Activated CD4-positive, alpha-beta T cell treated with anti-CD3 and anti-CD28 coated beads for 48 hours (primary cell): ENCODE measurements at places on chromosomes 11 and 22.

DNA sequence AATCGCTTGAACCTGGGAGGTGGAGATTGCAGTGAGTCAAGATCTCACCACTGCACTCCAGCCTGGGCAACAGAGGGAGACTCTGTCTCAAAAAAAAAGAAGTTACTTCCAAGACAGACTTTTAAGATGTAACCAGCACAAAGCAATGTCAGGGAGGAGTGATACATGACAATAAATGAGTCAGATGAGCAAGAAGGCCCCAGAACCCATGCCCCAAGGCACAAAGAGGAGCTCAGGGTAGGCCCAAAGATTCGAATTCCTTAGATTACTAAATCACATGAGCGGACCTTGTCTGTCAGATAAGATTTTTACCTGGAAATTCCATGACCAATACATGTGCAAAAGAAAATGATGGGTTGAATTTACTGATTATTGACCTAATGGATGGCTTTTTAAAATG, 10.5 kb upstream of the JHY start:
- DNase-seq: no peak

- DNase-seq: no peak
Observed at GRCh38 chr11:36142439-36142838, 146.8 kb downstream of the COMMD9 start.

- DNase-seq: no peak
Observed at GRCh38 chr11:120281143-120281795, 41.3 kb downstream of the POU2F3 start.

- no peak for DNase-seq
Observed at GRCh38 chr11:128210148-128210940, 377.0 kb downstream of the ETS1 start.

- no peak for DNase-seq
Observed at GRCh38 chr11:69650081-69650831, 9.3 kb downstream of the CCND1 start.

DNA sequence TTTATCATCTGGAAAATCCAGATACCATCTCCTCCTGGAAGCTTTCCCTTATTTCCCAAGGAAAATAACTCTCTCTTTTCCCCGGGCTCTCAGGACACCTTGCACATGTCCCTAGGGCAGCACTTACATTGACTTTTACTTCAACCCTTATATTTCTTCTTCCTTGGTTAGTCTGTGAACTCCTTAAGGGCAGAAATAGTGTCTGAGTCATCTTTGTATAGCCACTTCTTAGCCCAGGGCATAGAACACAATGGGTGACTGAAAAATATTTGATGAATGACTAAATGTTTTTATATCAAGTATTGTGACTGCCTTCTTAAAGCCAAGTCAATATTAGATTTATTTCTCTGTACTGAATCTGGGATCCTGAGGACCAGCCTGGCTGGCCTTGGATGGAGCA, 45.4 kb upstream of the MYOD1 start:
- no peak for DNase-seq

GRCh38 chr11:11615086-11615485, 6.7 kb downstream of the GALNT18 start:
- DNase-seq: no peak

- DNase-seq: no peak
Observed at GRCh38 chr11:107732689-107733051, 20.8 kb upstream of the SLN start.

GRCh38 chr11:121576531-121576930, 123.8 kb upstream of the SORL1-AS1 start:
- no peak for DNase-seq

DNA sequence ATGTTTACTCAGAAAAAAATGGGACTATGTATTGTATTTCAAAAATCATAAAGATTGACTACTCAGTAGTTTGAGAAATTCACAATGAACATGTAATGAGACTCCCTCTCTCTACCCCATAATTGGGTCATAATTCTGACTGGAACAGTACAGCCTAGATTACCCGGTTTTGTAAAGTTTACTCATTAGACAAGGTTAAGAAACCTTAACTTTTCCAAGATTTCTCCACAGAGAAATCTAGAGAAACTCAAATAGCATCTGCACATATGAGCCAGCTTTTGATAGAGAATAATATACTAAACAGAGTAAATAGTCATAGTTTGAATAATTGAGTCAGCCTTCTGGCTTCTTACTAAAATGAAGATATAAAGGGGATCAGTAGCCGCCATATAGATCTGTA, 331.1 kb upstream of the MPPED2 start:
- DNase-seq: no peak

- DNase-seq: no peak
Observed at GRCh38 chr11:74695705-74696280, 35.4 kb downstream of the CHRDL2 start.

DNA sequence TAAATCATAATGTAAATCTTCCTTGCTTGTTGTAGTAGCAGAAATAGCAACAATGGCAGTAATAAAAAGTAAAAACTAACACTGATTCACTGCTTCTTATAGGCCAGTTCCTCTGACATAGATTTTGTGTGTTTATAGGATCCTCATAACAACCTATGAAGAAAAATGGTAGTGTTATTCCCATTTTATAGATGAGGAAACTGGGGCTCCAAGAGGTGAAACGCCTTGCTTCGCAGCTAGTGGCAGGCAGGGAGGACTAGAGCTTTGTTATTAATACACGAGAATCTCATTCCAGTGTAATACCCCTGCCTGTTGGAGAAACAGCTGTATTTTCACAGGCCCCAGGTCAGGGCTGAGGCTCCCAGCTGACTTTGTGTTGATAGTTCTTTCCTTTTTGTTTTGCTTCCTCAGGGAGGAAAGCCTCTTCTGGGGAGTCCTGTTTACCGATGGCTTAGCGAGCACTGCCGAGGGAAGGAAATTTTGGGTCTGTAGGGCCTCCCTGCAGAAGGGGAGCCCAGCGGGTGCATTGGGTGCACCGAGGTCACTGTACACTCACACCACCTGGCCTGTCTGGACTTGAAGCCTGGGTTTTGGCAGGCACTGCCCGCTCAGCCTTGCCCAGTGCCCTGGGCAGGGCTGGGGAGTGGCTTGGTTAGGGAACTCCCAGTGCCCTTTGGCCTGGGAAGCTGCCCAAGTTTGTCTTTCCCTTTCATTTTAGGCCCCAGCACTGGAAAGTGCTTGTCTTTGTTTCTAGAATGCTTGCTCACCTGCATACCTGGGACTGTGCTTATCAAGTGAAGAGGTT, 13.5 kb downstream of the KIAA1671 start:
- DNase-seq: no peak

DNA sequence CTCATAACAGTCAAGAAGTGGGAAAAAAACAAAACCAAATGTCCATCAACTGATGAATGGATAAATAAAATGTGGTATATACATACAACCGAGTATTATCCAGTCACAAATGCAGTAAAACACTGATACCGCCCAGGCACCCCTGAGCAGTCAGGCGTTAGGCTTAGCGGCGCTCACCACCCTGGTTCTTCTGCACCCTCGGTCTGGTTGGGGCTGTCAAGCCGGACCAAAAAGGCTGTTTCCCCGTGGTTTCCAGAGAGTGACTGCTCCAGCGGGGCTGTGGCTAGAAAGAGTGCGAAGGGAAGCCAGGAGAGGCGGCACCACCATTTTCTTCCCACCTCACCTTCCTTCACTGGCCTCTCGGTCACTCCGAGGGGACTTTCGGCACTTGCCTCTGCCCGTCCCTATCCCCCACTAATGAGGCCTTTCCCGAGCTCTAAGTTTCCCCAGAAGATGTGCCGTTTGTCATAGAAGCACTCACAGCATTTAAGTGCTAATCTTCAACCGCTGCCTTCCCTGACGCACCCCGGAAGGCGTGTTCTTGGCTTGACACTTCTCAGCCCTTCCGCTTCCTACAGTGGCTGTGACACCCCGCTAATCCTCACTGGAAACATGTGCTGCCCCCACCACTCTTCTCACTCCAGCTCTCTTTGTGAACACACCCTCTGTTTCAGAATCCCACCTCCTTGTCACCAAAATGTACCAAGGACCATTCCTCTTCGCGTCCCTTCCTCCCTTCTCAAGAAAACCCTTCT, 42.4 kb downstream of the FCHSD2 start:
- no peak for DNase-seq
